IMR-90 (cell line): ENCODE measurements at places on chromosomes 7 and 10. TPM values are rescaled to one million over a fixed set of nuclear protein-coding genes. Genes with fewer than 3 reads are reported as not detected.
A peak's percentile ranks its signal among the peaks of the same experiment; 100 is the strongest.

DNA sequence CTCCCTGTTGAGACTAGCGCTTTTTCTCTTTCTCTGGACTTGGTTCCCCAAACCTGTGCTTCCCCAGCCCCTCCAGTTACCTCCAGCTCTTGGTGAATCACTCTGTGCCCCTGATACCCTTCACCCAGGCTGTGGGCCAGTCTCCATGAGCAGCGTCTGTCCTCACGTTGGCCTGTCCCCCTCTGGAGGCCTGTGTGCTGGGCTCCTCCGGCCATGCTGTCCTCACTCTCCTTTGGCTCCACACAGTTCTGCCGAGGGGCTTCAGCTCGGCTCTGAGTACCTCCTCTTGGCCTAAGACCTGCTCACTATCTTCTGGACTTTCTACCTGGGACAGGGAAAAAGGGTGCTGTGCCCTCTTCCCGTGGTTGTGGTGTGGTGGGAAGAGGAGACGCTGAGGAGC, 140.2 kb upstream of the TNS3 start:
- no peaks in the 10 kb centered on the region for H3K36me3 ChIP-seq
- no peak for DNase-seq
- no peak overlapping the region for H3K4me3 ChIP-seq
- H3K27me3 ChIP-seq, result no peaks in the 10 kb centered on the region
- no peak overlapping the region for H3K27ac ChIP-seq

GRCh38 chr7:150450491-150451001, at the start of gene GIMAP8:
Gene GIMAP8, plus strand, starts transcription at chr7:150450630. Its CDS starts 16,069 bp downstream, at chr7:150466699.
- H3K4me3 ChIP-seq, result no peak within 1 kb of the TSS
- no peaks in the 10 kb centered on the region for H3K4me1 ChIP-seq
- DNase-seq, result no peak
- H3K36me3 ChIP-seq, result no peaks in the 10 kb centered on the region
- peaks cover 20% of the 10 kb centered on the region; the same call in 1 of the 2 replicates for H3K27me3 ChIP-seq

- no peaks in the 10 kb centered on the region for H3K4me1 ChIP-seq
- H3K4me3 ChIP-seq, result no peak overlapping the region
- H3K27ac ChIP-seq, result no peak overlapping the region
- no peak for DNase-seq
- H3K36me3 ChIP-seq, result no peaks in the 10 kb centered on the region
These were observed 108.5 kb upstream of the C7orf33 start for GRCh38 chr7:148481971-148482626.

GRCh38 chr10:80187465-80188409, 17.6 kb downstream of the ANXA11 start:
- H3K4me1 ChIP-seq, result peaks cover 20% of the 10 kb centered on the region
- H3K4me3 ChIP-seq, result no peak overlapping the region
- peak overlapping the region; percentile 5; the same call in 1 of the 2 replicates for H3K27ac ChIP-seq
- peaks cover 4% of the 10 kb centered on the region; the same call in 1 of the 2 replicates for H3K36me3 ChIP-seq
- no peak for DNase-seq

DNA sequence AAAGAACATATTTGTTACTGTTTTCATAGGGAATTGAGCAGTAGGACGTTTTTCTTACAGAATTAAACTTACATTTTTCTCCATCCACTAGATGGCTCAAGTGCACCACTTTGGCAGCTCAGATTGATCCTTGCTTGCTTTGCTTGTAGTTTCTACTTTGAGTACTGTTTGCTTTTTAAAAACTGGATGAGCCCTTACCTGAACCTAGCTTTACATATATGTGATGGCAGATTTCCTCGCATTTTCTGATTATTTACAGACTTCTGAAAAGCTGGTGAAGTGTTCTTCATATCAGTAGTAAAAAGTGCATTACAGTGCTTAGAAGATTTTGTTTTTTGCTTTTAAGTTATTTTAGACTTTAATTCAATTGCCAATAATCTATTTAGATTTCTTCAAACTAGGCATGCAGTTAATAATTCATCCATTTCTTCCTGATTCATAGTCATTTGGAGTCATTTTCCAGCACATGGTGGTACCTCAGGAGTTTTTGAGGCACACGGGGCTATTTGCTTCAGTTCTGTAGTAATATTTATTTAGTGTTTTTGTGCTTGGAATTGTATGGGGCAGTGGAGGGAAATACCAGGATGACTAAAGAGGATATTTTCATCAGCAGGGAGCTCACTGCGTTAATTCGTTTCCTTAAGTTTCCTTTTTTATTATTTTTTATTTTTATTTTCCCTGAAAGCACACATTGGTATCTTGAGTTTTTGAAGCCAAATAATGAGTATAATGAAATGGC, 57.3 kb downstream of the MAPK8 start:
- H3K4me1 ChIP-seq, result peaks cover 7% of the 10 kb centered on the region; the same call in 1 of the 2 replicates
- no peak overlapping the region for H3K27ac ChIP-seq
- no peak overlapping the region for H3K4me3 ChIP-seq

- no peak overlapping the region for H3K4me3 ChIP-seq
- H3K27ac ChIP-seq, result no peak overlapping the region
- no peaks in the 10 kb centered on the region for H3K4me1 ChIP-seq
- H3K36me3 ChIP-seq, result no peaks in the 10 kb centered on the region
- no peak for DNase-seq
These were observed 39.9 kb downstream of the PHYHIPL start for GRCh38 chr10:59216178-59216869.

DNA sequence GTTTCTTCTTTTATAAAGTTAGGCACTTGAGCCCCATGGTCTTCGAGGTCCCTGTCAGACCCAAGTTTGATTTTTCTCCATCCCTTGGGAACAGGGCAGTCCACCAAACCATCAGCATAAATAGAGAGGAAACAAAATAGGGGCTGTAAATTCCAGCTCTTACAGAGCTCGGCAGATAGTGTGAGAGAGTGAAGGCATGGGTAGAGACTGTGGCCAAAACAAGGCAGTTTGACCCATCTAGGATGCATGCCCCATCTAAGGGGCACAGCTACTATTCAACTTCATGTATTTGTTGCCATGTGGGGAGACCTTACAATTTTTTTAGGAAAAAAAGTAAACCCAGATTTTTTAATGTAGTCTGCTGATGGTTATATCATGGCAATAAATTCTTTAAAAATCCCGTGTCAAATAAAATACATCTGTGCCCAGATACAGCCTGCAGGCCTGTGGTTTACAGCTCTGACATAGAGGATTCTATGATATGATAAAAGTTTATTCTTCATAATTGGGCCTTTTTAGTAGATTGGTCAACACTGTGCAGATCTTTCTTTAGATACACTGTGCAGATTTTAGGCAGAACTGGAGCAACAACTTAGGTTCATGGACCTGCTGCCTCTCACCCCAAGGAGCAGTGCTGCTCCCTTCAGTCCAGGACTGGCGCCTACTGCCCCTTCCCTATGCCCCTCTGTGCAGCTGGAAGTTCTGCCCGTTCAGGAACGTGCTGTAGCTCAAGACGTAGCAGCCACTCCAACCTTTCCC, 5.3 kb downstream of the PPP1R3C start:
- no peaks in the 10 kb centered on the region for H3K27me3 ChIP-seq
- peak overlapping the region; percentile 2; the same call in 1 of the 2 replicates for H3K27ac ChIP-seq
- H3K4me3 ChIP-seq, result no peak overlapping the region
- peaks cover 25% of the 10 kb centered on the region for H3K36me3 ChIP-seq

DNA sequence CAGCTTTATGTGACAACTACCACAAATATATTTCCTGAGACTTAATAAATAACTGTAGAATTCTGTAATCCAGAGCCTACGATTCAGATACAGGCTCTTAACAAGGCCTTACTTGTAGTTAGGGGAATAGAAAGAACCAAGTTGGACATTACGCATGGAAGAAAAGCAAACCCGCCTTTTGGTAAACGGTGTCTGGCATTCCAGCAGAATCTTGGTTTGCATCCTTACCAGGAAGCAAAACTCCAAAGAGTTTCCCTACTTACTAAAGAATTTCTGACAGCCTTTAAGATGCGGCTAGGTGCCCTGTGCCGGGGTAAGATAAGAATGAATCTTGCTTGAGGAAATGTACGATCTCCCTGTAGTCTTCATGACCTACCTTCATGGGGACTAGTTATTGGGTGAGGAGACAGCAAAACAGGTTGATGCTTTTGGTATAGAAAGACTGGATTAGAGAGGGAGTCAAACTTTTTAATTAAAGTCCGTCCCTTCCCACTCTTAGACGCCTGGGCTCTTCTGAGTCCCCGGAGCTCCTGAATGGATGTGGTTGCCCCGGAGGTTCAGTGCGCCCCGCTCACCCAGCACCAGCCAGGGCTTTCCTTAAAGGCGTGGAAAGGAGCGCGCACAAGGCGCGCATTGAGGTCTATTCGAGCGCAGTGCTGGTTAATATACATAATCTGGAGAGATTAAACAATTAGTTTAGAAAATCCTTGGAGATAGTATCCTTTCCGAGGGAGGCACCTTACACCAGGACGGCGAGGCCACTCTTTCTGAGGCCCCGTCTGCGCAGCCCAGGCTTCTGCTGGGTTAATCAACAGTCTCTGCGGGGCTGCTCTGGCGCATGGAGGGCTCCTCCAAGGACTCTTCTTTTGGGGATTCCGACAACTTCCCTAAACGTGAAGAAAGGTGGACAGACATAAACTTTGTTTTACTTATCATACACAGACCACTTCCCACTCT, 11.5 kb downstream of the PTF1A start:
- no peak for DNase-seq
- peaks cover 24% of the 10 kb centered on the region for H3K27me3 ChIP-seq
- H3K4me3 ChIP-seq, result no peak overlapping the region

DNA sequence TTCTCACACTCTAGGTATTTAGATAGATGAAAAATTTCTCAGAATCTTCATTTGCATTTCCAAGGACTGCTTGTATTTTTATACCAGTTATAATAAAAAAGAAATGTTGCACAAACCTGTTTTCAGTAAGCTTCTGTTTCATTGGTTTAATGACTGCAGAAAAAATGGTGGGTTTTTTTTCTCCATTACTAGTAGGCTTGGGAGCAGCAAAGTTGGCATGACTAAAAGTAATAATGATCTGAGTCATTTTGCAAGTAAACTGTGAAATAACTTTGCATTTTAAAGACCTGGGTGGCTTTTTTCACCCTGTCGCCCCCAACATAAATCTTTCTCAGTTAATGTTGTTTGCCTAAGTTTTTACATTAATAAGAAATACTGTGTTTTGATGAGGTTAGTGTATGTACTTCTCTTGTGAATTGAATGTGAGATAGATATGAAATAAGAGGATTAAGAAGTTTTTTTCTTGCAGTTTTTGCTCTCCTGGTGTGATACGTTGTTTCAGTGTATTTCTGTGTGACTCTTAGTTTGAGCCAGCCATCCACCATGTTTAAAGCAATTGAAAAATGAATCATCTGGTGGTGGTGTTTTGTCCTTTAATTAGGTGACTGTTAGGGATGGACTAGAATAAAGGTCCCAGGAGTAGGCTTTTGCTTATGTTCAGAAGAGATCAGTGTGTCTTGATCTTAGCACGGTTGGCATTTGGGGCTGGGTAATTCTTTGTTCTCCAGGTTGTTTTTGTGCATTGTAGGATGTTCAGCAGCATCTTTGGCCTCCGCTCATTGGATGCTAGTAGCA, 1.8 kb downstream of the GNAI1 start:
- DNase-seq, result peak; percentile 63
- H3K27ac ChIP-seq, result peak overlapping the region; percentile 60; the same call in 1 of the 2 replicates
- peak overlapping the region; percentile 98 for H3K4me3 ChIP-seq
- no peaks in the 10 kb centered on the region for H3K36me3 ChIP-seq
- peaks cover 8% of the 10 kb centered on the region for H3K4me1 ChIP-seq

DNA sequence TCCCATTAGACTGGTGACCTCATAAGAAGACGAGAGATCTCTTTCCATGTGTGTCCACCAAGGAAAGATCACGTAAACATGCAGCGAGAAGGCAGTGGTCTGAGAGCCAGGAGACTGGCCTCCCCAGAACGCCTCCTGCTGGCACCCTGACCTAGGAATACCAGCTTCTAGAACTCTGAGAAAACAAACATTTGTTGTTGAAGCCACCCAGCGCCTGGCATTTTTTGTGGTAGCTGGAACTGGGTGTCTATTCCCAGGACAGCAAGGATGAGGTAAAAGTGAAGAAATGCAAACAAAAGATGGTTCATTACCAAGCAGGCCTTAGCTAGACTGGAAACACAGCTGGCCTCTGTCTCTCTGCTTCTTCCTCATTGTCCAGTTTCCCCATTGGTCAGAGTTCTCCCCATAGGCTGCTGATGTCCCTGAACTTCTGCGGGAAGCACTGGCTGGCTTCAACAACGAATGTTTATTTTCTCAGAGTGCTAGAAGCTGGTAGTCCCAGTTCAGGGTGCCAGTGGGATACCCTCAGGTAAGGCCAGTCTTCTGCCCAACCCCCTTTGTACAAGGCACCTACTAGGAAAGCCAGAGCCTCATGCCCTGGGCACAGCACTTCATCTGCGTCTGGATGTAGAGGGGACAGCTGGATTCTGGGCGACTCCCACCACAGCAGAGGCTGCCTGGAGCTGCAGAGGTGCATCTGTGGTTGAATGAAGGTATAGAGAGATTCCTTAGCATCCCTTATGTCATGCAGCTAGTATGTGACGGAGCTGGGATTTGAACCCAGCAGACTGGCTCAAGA, 304.9 kb downstream of the TCERG1L start:
- H3K4me3 ChIP-seq, result no peak overlapping the region
- H3K27me3 ChIP-seq, result no peaks in the 10 kb centered on the region
- H3K4me1 ChIP-seq, result no peaks in the 10 kb centered on the region
- no peak for DNase-seq

- no peaks in the 10 kb centered on the region for H3K27me3 ChIP-seq
- peak; percentile 60 for DNase-seq
- no peaks in the 10 kb centered on the region for H3K36me3 ChIP-seq
- no peaks in the 10 kb centered on the region for H3K4me1 ChIP-seq
These were observed 303.6 kb downstream of the DGKB start for GRCh38 chr7:14598978-14599377.

GRCh38 chr7:74479961-74480829, 26.5 kb downstream of the GTF2IRD1 start:
- no peaks in the 10 kb centered on the region for H3K27me3 ChIP-seq
- peak; percentile 93 for DNase-seq

- no peak overlapping the region for H3K4me3 ChIP-seq
- no peaks in the 10 kb centered on the region for H3K36me3 ChIP-seq
- no peak for DNase-seq
- H3K4me1 ChIP-seq, result no peaks in the 10 kb centered on the region
- no peaks in the 10 kb centered on the region for H3K27me3 ChIP-seq
These were observed 22.3 kb upstream of the GDI2 start for GRCh38 chr10:5835446-5836095.

DNA sequence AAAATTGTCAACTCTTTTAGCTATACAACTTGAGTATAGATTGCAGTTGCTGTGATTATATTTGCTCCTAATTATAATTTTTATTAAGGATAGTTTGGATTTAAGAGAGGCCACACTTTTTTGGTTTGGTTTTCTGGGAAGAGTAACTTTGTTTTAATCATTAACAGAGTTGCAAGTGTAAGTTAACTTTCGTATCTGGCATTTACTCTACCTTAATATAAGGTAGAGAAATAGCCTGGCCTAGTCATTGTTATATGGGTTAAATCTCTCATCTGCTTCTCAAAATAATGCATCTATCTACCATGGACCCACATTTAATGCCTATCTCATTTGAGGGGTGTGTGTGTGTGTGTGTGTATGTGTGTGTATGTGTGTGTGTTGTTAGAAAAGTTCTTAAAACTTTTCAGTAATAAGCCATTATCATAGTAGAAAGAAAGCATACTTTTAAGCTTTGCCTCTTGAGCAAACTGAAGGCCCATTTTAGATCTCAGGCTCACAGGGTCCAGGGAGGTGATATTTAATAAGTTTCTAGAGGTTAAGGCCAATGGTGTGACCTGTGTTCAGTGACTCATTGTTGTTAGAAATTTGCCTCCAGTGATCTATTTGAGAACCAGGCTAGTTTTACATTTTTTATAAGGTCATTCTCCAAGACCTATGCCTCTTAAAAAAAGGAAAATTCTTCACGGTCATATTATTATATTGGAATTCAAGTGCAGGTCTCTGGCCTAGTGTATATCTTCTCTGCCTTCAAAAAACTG, 10.9 kb upstream of the TEX47 start:
- H3K4me3 ChIP-seq, result no peak overlapping the region
- DNase-seq, result no peak
- no peaks in the 10 kb centered on the region for H3K4me1 ChIP-seq
- H3K36me3 ChIP-seq, result no peaks in the 10 kb centered on the region
- H3K27me3 ChIP-seq, result no peaks in the 10 kb centered on the region

C7orf33 gene
- total RNA-seq, result not detected in 2 replicates

ADRA2A gene
- not detected in 2 replicates for total RNA-seq
